ENCODE measurements at places on chromosomes 7 and 10.

- DNase-seq: no peak
Observed at GRCh38 chr10:128364631-128365030, 238.4 kb upstream of the MKI67 start.

- DNase-seq: no peak
Observed at GRCh38 chr10:88048312-88048711, 184.9 kb downstream of the PTEN start.

DNA sequence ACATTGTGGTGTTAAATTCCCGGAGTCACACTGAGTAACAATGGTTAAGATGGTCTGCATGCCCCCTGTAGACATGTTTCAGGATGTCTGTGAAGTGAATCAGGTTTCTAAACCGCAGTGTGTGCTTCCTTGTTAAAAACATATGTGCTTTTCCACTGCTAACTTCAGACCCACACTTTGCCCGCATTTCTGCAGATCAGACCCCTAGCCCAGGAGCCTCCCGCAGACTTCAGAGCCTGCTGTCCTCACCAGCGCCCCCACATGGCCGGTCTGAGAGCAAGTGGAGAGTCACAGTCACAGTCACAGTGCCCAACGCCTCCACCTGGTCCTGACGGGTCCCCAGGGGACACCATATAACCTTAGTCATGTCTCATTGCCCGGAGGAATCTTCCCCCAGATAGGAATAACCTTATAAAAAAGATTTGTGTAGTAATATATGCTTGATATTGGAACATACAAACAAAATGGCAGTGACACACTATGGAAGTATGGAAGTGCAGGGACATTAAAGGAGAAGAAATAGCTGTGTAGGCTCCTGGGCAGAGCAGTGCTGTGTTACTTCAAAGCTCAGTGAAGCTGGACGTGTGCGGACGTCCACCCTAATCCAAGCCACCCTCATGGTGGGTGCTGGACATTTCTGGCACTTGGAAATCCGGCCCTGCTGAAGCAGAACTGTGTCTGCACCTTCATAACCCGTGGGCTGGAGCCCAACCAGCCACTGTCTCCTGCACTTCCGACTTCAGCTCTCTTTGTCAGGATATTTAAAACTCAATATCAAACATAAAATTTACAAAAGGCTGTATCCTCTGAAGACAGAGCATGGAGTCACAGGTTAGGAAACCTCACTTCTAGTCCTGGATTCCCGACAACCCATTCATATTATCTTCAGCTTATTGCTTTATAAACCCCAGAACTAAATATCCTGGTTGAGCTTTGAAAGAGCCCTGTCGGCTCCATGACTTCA lies 29.0 kb downstream of the GSTO2 start:
- peak; percentile 62 for DNase-seq

DNA sequence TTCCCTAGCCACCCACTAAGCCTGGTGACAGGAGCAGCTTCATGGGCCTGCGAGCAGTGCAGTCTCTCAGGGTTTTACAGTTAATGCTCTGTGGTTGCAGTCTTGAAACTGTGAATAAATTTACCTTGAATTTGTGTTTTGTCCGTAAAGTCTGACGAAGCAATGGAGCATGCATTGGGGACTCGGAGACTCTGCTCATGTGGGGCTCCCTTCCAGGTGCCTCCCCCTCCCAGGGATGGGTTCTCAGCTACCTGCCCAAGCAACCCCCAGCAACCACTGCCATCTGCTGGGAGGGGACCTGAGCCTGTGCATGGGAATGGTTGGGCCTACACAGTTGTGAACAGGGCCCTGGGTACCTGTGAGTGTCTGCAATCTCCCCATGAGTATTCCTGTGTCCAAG lies 36.3 kb upstream of the IKZF1 start:
- DNase-seq: no peak

- DNase-seq: no peak
Observed at GRCh38 chr7:95544171-95544570, 52.1 kb downstream of the PDK4 start.

GRCh38 chr10:120432209-120432608 lies 24.8 kb upstream of the PLPP4 start:
- peak; percentile 64 for DNase-seq

GRCh38 chr7:725223-726005 lies 1.1 kb upstream of the DNAAF5 start:
- peak; percentile 84 for DNase-seq

- DNase-seq: no peak
Observed at GRCh38 chr10:23198940-23199767, 7.0 kb downstream of the PTF1A start.

DNA sequence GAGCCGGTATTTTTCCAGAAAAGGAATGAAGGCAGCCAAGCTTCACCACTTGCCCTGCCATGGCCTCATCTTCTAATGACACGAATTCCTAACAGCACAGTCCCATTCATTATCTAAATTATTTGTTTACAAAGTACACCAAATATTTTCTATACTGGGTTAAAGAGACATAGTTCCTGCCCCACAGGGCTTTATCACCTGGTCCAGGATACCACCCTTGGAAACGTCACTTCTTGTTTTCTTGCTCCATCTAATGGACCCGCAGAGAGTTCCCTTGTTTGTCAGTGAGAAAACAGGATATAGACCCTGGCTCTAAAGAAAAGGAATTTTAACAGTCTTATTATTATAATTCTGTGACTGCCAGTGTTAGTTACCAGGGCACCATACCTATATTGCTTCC lies 1165.4 kb downstream of the GATA3 start:
- no peak for DNase-seq

DNA sequence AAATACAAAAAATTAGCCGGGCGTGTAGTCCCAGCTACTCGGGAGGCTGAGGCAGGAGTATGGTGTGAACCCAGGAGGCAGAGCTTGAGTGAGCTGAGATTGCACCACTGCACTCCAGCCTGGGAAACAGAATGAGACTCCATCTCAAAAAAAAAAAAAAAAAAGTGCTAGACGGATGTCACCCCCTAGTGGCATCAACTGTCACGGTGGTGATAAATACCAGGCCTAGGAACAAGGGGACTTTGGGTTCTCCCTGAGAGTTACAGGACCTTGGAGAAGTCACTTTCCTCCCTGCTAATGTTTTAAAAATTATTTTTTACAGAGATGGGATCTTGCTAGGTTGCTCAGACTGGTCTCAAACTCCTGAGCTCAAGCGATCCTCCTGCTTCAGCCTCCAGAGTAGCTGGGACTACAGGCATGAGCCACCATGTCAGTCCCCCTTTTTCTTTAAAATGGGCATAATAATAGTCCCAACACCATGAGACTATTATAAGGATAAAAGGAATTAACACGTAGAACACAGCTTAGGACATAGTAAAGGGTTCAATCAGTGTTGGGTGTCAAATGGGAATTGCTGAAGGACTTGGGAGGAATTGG lies 2.6 kb upstream of the TMEM130 start:
- no peak for DNase-seq

DNA sequence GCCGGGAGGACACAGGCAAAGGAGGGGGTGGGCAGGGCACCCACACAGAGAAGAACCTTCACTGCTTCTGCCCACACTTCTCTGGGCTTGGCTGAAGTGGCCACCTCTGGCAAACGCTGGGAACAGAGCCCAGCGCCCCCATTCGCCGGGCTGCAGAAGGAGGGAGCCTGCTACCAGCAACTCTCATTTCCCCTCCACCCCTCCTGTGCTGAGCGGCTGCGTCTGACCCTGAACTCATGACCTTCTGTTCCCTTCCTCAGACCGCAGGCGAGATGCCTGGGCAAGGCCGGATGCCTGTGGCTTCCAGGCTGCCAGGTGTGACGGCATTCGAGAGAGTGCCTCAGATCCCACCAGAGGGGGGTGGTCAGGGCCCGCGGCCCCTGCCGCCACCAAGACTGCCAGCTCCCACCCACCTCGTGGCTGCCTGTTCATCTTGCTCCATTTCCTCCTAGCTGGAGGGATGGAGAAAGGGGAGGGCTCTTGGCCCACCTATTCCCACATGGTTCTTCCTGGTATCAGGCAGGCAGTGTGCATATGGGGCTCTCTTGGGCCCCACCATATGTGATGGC lies 19.8 kb downstream of the DNAJB12 start:
- DNase-seq: peak; percentile 91

Data from RPMI7951 (cell line).